PC-9 (cell line): ENCODE measurements at places on chromosomes 5 and 9. TPM values are rescaled to one million over a fixed set of nuclear protein-coding genes. Genes with fewer than 3 reads are reported as not detected.

DNA sequence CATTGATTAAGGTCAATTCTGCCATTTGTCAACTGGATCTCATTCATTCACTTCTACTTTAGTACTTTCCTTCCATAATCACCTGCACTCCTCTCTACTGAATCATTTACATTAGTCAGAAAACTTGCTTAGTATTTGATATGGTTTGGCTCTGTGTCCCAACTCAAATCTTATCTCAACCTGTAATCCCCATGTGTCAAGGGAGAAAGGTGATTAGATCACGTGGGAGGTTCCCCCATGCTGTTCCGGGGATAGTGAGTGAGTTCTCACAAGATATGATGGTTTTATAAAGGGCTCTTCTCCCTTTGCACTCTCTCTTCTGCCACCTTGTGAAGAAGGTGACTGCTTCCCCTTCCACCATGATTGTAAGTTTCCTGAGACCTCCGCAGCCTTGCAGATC is 23.7 kb upstream of the UGCG start:
- no peaks in the 10 kb centered on the region for H3K4me1 ChIP-seq
- no peaks in the 10 kb centered on the region for H3K36me3 ChIP-seq
- no peaks in the 10 kb centered on the region for H3K27me3 ChIP-seq
- H3K27ac ChIP-seq = no peak overlapping the region
- no peak for DNase-seq
- H3K4me3 ChIP-seq = no peak overlapping the region

GRCh38 chr5:80686757-80687156 is 32.0 kb upstream of the DHFR start:
- H3K27me3 ChIP-seq = no peaks in the 10 kb centered on the region
- H3K4me1 ChIP-seq = no peaks in the 10 kb centered on the region
- no peak overlapping the region for H3K4me3 ChIP-seq
- H3K27ac ChIP-seq = no peak overlapping the region
- peak; percentile 35 for DNase-seq

DNA sequence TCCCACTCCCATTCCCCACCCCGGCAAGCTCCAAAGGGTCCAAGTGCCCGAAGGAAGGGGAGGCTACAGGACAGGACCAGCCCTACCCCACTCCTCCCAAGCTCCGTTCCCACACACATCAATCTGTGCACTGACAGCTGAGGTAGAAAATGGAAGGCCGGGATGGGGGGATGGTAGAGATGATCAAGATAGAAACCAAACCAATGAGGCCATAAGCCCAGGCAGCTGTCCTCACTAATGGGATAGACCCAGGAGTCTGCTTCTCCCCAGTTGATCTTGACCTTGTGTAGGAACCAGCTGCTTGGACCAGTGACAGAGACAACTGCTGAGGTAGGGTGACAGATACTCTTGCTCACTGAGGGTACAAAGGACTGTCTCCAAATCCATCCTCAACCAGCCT is 38.6 kb downstream of the B4GALT1 start:
- H3K27me3 ChIP-seq = no peaks in the 10 kb centered on the region
- DNase-seq = no peak
- H3K36me3 ChIP-seq = no peaks in the 10 kb centered on the region

DNA sequence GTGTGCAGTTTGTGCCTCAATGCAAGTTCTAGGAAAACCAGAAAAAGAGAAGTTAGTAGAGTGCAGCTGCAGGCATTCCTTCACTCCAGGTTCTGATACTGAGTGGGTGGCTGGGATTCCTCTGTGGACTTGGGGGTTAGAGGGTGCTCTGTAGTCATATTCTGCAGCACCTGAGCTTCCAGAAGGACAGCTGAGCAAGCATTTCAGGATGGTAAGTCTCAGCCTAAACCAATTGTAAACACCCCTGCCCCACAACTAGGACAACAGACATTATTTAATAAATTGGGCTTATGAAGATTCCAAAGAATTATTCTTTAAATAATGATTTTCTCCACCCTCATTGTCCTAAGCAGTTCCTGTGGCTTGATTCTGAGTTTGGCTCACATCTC is 9.1 kb downstream of the FAXDC2 start:
- no peaks in the 10 kb centered on the region for H3K4me1 ChIP-seq
- H3K27me3 ChIP-seq = no peaks in the 10 kb centered on the region
- H3K36me3 ChIP-seq = no peaks in the 10 kb centered on the region
- DNase-seq = no peak
- no peak overlapping the region for H3K4me3 ChIP-seq

DNA sequence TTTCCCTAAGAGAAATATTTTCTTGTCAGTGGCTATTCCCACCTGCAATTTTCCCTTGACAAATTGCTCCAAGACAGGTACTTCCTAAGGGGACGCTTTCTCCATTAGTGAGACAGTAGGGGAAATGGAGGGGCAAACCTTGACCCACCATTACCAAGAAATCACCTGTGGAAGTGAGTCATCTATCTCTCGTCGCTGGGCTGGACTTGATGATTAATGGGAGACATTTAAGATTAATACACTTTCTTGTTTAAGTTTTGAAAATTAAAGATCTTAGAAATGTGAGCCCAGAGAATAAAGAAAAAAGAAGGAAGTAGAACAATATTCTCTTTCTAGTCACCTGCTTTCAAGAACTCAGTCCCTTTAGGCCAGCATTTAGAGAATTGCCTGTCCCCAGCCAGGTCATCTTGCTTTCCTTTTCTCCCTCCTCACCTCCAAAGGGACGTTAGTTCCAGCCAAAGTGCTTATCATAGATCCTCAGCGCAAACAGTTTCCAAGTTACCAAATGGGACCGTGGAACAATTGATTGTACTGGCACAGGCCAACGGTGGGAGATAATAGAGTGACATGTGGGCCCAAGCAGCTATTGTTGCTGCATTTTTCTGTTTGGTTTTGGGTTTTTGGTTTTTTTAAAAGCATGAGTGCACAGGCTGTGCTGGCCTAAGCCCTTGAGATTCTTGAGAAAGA is 284.4 kb downstream of the ENC1 start:
- no peaks in the 10 kb centered on the region for H3K27me3 ChIP-seq
- no peaks in the 10 kb centered on the region for H3K36me3 ChIP-seq
- H3K4me1 ChIP-seq = 0 out of 2 replicates have a peak, but pooled peaks cover 3% of the 10 kb centered on the region

GRCh38 chr9:112586599-112587155 is 100.0 kb downstream of the KIAA1958 start:
- H3K36me3 ChIP-seq = no peaks in the 10 kb centered on the region
- no peak overlapping the region for H3K27ac ChIP-seq
- DNase-seq = no peak
- no peaks in the 10 kb centered on the region for H3K4me1 ChIP-seq
- no peak overlapping the region for H3K4me3 ChIP-seq

STC2 gene
- 42.2 and 63.5 TPM in 2 replicates for total RNA-seq

CCNI2 gene
- 1.2 and 1.7 TPM in 2 replicates for total RNA-seq
